ENCODE measurements at places on chromosomes 13 and 19.

- DNase-seq: no peak
These were observed 331.0 kb downstream of the DNAJC15 start for GRCh38 chr13:43354153-43354945.

GRCh38 chr13:99689955-99690354, 188.7 kb downstream of the TM9SF2 start:
- DNase-seq: no peak

DNA sequence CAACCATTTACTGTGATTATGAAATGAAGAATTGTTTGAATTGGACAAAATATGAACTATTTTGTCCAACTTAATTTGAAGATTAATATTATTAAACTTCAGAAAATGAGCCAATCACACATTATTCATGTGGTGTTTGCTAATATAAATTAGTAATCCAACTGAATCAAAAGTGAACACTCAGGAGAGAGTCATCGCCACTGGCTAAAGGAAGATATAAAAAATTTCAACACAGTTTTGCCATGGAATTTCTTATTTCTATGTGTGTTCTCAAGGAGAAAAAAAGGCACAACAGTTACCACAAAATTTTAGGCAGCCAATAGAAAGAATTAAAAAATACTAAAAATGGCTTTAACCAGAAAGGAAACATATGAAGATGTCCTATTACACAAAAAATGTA, 2683.8 kb downstream of the PCDH9 start:
- DNase-seq: no peak

- DNase-seq: no peak
These were observed 79.9 kb downstream of the STK24 start for GRCh38 chr13:98496966-98497365.

DNA sequence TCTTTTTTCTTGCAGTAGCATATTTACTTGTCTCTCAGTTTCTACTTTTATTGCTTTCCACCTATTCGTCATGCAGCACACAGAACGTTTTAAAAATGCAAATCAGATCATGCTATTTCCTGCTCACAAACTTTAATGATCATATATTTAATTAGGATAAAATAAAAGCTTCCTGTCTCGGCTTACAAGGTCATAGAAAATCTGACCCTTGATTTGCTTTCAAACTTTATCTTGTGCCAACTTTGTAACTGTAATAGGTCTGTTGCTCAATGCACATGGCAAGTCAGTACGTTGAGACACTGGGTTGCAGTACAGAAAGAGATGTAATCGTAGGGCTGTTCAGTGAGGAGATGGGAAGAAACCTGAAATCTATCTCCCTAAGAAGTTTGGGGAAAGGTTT, 95.6 kb upstream of the CSNK1A1L start:
- no peak for DNase-seq

GRCh38 chr19:29810504-29810871, 1.3 kb upstream of the CCNE1 start:
- no peak for DNase-seq

GRCh38 chr19:31000913-31001312, 348.3 kb downstream of the TSHZ3 start:
- no peak for DNase-seq

- no peak for DNase-seq
These were observed 793.7 kb upstream of the SLC10A2 start for GRCh38 chr13:103859952-103860351.

- no peak for DNase-seq
These were observed 347.8 kb downstream of the MZT1 start for GRCh38 chr13:72379581-72379980.

DNA sequence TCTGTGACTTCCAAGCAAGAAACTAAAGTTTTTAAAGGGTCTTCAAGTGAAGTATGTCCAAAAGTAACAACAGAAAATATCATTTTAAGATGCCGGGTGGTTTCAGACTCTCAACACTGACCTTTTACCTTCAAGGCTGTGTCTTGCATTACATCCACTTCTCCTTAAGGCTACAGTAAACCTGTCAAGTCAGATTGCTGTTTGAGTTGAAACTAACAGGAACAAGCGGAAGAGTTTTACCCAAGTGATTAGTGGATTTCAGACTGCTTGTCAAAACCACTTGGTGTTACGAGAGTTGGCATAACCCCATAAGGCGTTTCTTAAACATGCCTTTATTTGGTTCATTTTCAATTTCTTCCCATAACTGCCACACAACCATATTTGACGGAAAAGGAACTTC, 283.1 kb downstream of the DCT start:
- DNase-seq: no peak

- DNase-seq: no peak
These were observed 510.9 kb upstream of the PCDH9 start for GRCh38 chr13:67740871-67741535.

- no peak for DNase-seq
These were observed 84.3 kb downstream of the TEX29 start for GRCh38 chr13:111404746-111405145.

- DNase-seq: no peak
These were observed 73.6 kb downstream of the COL4A1 start for GRCh38 chr13:110233181-110233950.
